SHP77 (cell line): ENCODE measurements at places on chromosomes 16 and 17.

GRCh38 chr16:60001523-60001922 is 1267.4 kb upstream of the GOT2 start:
- no peak for DNase-seq

- DNase-seq, result no peak
These were observed 304.6 kb downstream of the ABCC12 start for GRCh38 chr16:47851146-47851545.

DNA sequence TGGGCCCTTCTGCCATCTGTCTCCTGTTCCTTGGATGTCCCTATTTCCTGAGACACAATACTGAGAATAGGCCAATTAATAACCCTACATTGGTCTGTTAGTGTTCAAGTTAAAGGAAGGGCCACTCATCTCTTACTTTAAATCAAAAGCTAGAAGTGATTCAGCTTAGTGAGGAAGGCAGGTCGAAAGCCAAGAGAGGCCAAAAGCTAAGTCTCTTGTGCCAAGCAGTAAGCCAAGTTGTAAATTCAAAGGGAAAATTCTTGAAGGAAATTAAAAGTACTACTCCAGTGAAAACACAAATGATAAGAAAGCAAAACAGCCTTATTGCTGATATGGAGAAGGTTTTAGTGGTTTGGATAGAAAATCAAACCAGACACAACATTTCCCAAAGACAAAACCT is 28.8 kb downstream of the ANKFN1 start:
- no peak for DNase-seq

DNA sequence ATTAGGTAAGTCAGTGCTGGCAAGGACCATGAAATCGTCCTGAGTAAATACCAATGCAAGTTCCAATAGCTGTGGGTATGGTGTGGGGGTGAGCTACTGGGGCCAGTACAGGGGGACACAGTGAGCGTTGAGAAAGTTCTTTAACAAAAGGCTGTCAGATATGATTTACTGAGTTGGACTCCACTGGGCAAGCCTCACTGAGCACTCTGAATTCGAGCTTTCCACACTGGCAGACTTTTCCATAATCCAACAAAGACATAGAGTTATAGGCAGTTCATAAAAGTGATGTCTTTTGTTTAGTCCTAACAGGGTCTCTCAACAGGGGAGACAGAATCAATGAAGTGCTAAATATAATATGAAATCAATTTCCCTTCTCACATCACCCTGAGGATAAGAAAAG is 489.0 kb downstream of the KCNJ2 start:
- no peak for DNase-seq

DNA sequence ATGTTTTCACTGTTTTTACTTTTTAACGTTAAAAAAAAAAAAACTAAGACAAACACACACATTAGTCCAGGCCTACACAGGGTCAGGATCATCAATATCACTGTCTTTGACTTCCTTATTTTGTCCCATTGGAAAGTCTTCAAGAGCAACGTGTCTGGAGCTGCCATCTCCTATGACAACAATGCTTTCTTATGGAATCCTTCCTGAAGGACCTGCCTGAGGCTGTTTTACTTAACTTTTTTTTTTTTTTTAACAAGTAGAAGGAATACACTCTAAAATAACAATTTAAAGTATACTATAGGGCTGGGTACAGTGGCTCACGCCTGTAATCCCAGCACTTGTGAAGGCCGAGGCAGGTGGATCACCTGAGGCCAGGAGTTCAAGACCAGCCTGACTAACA is 71.8 kb upstream of the BCAR1 start:
- DNase-seq, result no peak

- DNase-seq, result no peak
These were observed 897 bp downstream of the OMG start for GRCh38 chr17:31296142-31296541.

DNA sequence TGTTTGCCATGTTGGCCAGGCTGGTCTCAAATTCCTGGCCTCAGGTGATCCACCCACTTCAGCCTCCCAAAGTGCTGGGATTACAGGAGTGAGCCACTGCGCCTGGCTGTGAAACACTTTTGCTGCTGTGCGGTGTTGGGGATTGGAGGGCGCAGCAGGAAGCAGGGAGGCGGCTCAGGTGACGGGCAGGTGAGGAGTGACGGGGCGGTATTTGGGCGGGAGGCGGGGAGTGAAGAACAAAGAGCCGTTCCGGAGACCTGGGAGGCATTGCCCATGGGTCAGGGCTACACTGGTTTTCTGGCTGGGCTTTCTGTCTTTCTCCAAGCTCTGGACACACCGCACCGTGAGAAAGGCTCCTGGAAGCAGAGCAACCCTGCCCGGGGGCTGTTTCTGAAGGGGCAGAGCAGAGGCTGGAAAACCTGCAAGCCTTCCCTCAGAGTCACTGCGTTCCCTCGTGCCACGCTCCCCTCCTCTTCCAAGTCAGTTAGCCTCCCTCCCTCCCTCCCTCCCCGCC is 22.1 kb downstream of the CRISPLD2 start:
- no peak for DNase-seq

- no peak for DNase-seq
These were observed 5.0 kb downstream of the CCDC47 start for GRCh38 chr17:63768433-63768832.
